ENCODE measurements at places on chromosomes 7 and 10. TPM values are rescaled to one million over a fixed set of nuclear protein-coding genes. Genes with fewer than 3 reads are reported as not detected.

The ASNS gene
- 79.1 TPM for total RNA-seq

The C7orf33 gene
- total RNA-seq: not detected

The CALML5 gene
- not detected for total RNA-seq

The NPFFR1 gene
- total RNA-seq: not detected

The SDK1 gene
- total RNA-seq: 10.1 TPM

The FGFR2 gene
- total RNA-seq: 0.44 TPM
